ENCODE measurements at places on chromosomes 3 and 15.

GRCh38 chr3:80238152-80238551 lies 470.4 kb upstream of the ROBO1 start:
- DNase-seq: no peak

DNA sequence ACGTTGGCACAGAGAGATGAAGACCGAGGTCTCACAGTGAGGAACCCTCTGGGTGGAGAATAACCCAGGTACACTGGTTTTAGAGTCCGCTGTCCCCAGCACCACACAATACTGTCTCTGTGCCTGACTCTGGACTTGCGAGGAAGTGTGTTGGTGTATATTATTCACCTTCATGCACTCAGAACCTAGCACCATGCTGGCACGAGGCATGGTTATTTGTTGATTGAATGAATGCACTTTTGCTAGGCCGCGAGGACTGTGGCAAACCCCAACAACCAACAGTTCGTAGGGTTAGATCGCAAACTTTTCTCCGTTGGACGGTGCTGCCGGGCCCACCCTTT lies 484 bp upstream of the C3orf52 start:
- DNase-seq: no peak

GRCh38 chr15:61425934-61426333 lies 196.8 kb upstream of the RORA start:
- DNase-seq: no peak

DNA sequence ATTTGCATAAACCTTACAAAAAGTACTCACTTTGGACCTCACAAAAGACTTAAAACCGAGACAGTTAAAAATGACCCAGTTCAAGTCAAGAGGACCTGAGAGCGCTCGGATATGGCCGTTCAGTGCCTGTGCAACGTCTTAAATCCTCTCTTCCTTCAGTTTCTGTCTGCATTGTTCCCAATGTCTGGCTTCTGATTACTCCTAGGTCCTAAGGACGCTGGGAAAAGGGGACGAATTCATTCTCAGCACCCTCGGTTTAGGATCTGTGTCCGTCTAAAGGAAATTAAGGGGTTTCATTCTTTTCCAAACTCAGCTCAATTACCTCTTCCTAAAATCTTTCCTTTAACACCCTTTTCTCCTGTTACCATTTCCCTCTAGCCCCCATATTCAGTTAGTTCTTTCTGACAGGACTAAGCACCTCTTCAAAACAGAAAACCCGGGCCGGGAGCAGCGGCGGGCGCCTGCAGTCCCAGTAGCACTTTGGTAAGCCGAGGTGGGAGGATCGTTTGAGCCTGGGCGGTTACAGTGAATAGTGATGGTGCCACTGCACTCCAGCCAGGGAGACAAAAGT lies 970 bp downstream of the DPPA4 start:
- no peak for DNase-seq

DNA sequence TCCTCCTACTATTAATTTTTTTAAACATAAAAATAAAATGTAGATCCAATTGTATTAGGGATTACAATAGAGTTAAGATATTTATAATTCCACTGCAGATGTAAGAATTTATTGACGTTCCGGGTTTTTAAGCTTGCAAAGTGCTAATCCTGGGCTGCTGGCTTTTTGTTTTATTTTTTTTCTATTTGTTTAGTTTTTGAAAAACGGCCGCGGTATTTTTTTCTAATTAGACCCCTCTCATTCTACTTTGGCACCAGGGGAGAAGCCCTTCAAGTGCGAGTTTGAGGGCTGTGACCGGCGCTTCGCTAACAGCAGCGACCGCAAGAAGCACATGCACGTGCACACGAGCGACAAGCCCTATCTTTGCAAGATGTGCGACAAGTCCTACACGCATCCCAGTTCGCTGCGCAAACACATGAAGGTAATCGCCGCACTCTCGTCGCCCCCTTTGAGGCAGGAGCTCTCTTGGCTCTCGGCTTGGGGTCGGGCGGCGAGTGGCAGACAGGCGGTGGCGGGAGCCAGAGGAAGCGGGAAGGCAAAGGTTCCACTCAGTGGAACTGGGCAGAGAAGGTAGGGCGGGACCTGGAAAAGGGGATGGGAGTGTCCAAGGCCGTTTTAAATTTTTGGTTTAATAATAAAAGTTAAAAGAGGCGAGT lies 3.2 kb downstream of the ZIC1 start:
- DNase-seq: no peak

DNA sequence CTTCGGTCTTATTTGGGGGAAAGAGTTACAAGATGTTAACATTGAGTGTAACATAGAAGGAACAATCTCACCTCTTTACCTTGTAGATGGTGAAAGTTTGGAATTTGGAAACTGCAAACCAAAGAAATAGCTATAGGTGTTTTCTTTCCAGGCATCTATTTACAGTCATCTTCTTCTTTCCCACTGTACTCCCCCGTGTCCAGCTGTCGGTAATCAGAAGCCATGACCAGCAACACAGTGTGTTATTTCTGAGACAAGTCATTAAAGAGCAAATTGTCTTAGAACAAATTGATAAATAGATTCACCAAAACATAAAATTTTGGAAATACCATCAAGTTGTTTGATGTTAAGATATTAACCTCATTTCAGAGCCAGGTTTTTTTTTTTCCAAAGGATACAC lies 590.5 kb upstream of the NAALADL2 start:
- no peak for DNase-seq

DNA sequence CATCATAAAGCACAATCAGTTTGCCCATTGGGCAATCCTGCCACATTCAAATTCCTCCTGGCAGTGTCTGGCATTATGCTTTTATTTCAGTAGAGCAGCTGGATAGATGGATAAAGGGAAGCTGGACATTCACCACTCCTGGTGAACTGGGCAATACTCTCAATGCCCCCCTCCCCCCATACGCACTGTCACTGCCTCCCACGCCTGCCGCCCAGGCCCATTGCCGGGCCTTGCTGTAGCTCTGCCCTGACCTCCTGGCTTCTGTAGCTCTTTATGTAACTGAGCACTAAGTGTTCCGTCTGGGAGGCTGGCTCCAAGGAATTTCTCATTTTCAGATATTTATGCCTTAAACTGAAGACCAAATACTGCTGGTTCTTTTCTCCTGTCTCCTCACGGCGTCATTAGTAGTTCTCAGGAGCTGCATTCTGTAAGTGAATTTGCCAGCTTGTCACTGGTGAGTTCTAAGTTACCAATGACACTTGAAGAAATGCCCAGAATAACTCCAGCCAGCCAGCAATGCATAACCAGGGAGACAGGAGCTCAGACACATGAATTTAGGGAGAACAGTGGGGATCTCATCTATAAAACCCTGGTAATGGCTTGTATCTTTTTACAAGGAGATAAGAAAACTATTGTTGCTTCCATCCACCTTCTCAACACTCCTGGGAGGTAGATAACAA lies 25.5 kb upstream of the RASGRF1 start:
- DNase-seq: no peak

- peak; percentile 25 for DNase-seq
Measured at GRCh38 chr3:42803414-42804105, 730 bp downstream of the HIGD1A start.

- DNase-seq: no peak
Measured at GRCh38 chr3:194879126-194879877, 193.6 kb downstream of the FAM43A start.

GRCh38 chr15:66400351-66400774 lies 13.7 kb downstream of the MAP2K1 start:
- no peak for DNase-seq

GRCh38 chr3:160617636-160618035 lies 52.3 kb upstream of the KPNA4 start:
- DNase-seq: no peak

- DNase-seq: no peak
Measured at GRCh38 chr15:100686725-100687473, 84.5 kb downstream of the ASB7 start.

DNA sequence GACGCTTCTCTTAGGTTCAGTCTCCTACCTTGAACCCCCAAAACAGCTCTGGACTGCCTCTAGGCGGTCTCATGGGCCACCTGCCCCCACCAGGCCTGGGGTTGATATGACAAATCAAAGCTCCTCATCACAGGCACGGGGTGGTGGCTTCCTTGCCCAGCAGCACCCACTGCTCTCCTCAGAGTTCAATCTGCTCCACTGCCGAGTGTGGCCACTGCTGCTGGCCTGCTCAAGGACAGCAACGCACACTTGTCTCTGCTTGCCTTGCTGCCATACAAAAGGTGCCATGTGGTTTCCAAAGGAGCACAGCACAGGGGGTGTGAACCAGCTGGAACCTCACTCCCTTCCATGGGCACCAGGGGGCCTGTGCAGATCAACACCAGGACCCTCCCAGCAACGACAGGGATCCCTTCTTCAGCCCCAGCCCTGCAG lies 10.2 kb downstream of the KBTBD13 start:
- no peak for DNase-seq

DNA sequence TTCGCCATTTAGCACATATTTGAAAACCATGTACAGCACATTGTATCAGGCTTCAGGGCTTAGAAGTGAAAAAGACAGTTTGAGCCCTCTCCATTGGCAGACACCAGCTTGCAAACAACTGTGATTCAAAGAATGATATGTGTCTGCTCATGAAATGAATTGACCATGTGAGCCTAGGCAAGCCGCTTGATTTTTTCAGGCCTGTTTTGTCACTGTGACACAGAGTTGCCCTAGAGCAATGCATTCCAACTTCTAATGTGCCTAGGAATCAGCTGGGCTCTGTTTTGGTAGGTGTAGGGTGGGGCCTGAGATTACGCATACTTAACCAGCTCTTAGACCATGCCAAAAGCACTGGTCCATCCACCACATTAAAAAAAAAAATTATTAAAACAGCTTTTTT lies 53.0 kb downstream of the ATP2C1 start:
- no peak for DNase-seq

DNA sequence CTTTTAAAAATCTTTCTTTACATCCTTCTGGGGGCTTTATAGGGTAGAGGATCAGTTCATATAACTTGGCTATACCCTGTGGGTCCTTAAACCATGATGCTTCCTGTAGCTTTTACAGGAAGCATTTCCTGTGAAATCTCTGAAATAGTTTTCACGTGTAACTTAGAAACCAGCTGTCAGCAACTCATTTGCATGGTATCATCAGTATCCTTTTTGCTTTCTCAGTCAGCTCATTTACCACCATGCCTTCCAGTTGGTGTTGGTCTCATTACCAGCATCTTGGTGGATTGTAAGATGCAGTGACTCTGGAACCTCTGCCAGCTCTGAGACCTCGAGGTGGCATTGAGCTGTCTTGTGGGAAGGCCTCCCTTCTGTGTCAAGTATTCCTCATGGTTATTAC lies 96.7 kb upstream of the MYZAP start:
- DNase-seq: no peak

GRCh38 chr15:70281811-70282307 lies 184.1 kb upstream of the TLE3 start:
- DNase-seq: no peak

All from CD4-positive, alpha-beta memory T cell (primary cell).